ENCODE measurements at places on chromosomes 7 and 10.

GRCh38 chr10:122492999-122493481, 31.7 kb downstream of the HTRA1 start:
- no peak for DNase-seq

GRCh38 chr10:110491346-110491745, 6.4 kb upstream of the DUSP5 start:
- no peak for DNase-seq

DNA sequence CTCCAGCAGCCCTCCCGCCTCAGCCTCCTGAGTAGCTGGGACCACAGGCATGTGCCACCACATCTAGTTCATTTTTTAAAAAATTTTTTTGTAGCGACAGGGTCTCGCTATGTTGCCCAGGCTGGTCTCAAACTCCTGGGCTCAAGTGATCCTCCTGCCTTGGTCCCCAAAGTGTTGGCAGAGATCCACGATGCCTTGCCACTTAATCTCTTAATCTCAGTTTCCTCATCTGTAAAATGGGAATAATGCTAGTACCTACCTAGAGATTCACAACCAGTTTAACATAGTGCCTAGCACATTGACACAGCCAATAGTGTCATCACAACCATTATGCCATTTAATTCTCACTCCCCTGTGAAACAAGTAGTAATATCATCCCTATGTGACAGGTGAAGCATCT, 4.8 kb upstream of the CPA4 start:
- DNase-seq = no peak

GRCh38 chr7:37730501-37730900, 46.9 kb downstream of the GPR141 start:
- DNase-seq = no peak

GRCh38 chr10:133062085-133062484, 25.6 kb upstream of the ADGRA1 start:
- no peak for DNase-seq

GRCh38 chr7:3884543-3884942, 583.5 kb downstream of the SDK1 start:
- no peak for DNase-seq

GRCh38 chr7:70694971-70695794, 436.8 kb upstream of the GALNT17 start:
- no peak for DNase-seq

- DNase-seq = no peak
These were observed 80.2 kb downstream of the RNF216 start for GRCh38 chr7:5701085-5701914.

DNA sequence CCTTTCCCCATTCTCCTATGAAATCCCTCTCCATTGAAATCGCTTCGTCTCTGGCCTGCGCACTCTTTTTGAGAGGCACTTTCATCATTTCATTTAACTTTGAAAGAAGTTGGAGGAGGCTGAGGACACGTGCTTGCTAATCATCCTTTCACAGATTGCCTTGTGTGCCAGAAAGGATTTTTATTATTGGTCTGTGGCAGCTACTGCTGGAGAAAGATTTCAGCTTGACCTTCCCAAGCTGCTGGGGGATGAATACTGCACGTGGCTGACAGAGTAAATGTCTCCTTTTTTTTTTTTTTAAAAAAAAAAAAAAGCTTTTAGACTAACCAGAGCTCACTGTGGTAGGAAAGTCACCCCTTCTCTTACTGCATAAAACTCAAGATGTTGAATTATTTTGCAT, 44.2 kb upstream of the KCNIP2 start:
- no peak for DNase-seq

Measured in posterior cingulate gyrus (tissue), 11 donors.